Glomerular endothelial cell (primary cell): ENCODE measurements at places on chromosomes 6 and 20. TPM values are rescaled to one million over a fixed set of nuclear protein-coding genes. Genes with fewer than 3 reads are reported as not detected.

- no peak for DNase-seq
Observed at GRCh38 chr6:121093928-121094327, 240.4 kb downstream of the TBC1D32 start.

- DNase-seq: no peak
Observed at GRCh38 chr6:23180504-23181293, 611.3 kb downstream of the HDGFL1 start.

DNA sequence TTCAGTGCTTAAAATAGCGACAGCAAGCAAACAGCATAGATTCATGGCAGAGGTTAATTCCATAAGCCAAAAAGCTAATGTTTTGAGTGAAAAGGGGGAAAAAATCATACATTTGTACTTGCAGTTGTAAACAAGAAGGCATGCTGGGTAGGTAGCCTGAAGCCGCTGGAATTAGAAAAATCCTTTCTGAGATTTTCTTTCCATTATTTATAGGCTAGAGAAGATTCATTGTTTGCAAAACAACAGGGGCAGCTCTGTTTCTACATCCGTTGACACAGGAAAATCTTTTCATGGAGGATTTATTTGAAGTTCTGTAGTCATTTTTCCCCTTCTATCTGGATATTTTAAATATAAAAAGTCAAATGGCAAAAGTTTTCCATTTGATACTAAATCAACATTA, 843.9 kb downstream of the QKI start:
- no peak for DNase-seq

GRCh38 chr6:135586388-135586787, 88.8 kb upstream of the AHI1 start:
- no peak for DNase-seq

- DNase-seq: no peak
Observed at GRCh38 chr6:110348961-110349690, 9.0 kb downstream of the METTL24 start.

GRCh38 chr6:5529015-5529414, 267.7 kb downstream of the FARS2 start:
- no peak for DNase-seq

- no peak for DNase-seq
Observed at GRCh38 chr6:108955329-108955949, 107.2 kb downstream of the ARMC2 start.

GRCh38 chr6:80454661-80455365, 348.3 kb downstream of the BCKDHB start:
- no peak for DNase-seq

DNA sequence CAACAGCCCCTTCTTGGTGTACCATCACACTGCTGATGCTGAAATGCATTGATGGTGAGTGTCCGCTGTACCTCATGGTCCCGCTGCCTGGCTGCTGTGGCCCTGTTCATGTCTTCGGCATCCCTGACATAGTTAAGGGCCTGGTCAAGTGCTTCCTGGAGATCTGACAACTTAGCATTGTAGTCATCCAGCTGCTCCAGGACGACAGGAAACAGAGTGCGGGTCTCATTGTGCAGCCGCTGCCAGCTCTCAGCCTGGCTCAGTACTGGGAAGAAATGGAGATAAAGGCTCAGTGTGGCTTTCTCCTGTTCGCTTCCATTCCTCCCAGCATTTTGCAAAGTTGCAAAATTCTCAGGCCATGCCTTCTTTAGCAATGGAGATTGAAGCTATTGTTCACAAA, 81.8 kb downstream of the LAMA4 start:
- no peak for DNase-seq

Gene HCK
- not detected in 2 replicates for total RNA-seq

- no peak for DNase-seq
Observed at GRCh38 chr6:5146398-5146797, 61.3 kb downstream of the PPP1R3G start.

DNA sequence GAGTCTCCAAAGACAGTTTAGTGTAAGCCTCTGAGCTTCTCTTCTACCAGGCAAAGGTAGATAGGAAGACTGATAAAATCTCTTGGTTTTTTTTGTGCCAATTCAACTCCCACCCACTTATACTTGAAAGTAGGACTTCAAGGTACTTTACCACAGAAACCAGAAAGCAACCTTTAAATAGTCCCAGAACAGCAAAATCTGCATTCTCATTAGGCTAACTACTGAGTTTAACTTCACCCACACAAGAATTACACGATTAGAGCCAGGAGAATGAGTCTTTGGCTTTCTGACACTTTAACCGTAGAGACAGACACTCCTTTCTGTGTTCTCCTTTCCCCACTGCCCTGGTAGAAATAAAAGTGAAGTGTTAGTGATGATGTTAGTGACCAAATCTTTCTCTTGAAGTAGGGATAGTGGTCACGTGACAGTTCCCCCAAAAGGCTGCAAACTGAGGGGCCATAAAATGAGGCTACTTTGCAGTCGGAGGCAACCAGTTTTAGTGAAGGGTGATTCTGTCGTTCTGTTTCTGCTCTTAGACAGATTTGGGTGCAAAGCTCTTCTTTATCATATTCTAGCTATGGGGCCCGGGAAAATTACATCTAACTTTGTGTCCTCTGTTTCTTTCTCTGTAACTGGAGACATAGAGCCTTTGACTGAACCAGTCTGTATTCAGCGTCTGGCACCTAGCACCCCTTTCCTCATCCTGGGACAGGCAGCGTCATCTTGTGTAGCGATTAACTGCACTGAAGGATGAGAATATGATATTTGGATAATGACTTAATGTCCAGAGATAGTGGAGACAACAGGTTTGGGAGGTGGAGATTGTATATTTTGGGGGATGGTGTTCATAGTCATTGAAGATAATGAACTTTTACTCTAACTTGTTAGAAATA, 206.4 kb upstream of the CITED2 start:
- no peak for DNase-seq

- peak; percentile 54 for DNase-seq
Observed at GRCh38 chr6:4610256-4610655, 165.9 kb upstream of the CDYL start.

- no peak for DNase-seq
Observed at GRCh38 chr6:160111806-160112205, 9.8 kb upstream of the SLC22A1 start.

DNA sequence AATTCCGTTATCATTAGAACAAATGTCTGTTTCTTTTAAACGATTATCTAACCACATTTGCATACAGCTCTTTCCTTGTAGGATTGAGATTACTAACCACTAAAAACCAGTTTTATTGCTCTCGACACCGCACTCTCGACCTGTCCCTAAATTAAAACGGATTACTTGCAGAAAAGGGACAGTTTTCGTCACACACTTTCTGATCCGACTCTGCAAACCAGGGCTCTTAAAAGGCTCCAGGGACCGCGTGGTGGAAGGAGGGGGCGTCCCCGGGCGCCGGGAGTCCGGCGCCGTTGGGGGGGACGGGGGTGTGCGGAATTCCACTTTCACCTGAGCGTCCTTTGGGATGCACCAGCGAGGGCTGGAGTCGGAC, 731 bp downstream of the MAK start:
- DNase-seq: no peak

Gene FAM209A
- total RNA-seq: not detected in 2 replicates

DNA sequence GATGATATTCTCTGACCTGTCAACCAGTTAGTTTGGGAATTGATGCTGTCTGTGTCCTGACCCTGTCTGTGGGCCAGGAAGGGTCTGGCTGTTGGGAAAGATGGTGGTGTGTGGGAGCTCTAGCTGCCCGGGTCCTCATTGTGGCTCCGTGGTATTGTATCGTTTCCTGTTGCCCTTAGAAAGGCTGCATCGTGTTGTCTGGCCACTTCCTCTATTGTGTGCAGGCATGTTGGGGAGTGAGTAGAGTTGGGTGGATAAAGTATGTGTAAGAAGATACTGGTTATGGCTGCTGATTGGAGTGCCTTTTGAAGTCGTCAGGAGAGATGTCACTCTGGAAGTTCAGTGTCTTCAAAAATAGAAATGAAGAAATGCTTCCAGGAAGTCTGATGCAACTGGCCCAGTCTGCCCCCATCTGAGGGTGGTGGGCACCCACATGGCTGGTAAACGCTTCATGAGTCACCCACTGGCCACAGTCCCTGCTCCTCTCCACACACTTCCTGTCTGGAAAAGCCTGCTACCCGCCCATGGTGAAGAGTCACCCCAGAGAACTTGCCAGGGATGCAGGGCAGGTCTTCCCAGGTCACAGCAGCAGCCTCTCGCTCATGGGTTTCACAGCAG, 27.9 kb downstream of the PPARD start:
- DNase-seq: peak; percentile 47

DNA sequence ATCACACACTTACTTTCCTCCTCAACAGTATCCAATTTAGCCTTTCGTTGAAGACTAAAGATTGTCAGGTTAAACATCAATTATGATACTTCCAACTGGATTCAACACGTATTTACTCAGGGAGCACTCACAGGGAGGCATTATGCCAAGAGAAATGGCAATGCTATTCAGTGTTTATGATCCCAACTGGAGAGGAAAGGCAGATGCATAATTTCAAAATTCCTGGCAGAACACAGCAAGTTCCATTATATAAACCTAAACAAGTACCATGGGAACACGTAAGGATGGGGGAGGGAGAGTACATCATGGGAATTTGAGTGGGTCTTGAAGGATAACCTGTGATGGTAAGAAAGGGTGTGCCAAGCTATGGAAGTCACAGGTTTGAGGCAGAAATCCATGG, 112.7 kb downstream of the ISM1 start:
- DNase-seq: no peak

Gene SLCO4A1
- total RNA-seq: 7.3 and 7.9 TPM in 2 replicates

GRCh38 chr6:41958022-41958856, 16.6 kb upstream of the CCND3 start:
- DNase-seq: no peak

DNA sequence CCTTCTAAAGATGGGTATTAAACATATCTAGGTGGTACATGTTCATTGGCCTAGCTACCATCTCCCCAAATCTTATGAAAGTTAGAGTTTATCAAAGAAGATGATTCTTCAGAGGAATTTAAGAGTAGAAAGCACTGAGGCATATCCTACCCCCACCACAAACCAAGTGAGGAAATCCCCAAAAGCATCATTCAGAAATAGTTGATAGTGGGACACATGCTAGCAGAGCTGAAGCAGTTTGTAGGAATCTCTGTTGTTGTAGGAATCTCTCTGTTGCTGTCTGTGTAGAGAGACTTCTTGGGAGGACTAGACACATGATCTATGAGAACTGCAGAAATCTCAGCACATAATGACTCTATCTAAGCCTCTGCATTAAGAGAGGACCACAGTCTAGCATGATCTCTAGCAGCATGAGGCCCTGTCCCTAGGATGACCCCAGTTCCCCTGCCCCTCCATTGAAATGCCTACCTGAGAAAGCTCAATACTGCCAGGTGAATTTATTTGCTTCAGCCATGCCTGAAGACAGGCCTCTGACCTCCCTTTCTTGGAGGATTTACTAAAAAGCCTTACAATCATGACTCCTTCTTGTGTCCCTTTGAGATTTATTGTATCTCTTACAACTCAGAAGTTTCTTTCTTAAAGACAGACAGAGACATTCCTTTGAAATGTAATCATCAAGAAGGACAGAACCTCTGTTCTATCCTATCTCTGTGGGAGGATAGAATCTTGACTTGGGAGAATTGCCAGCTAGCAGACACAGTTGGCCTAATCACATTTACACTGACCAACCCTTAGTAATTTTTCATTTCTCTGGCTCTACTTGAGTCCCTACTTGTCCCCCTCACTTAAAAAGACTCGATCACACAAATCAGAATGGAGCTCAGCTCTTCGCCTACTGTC, 582.4 kb downstream of the PHF3 start:
- DNase-seq: no peak
